Endothelial cell (in vitro differentiated cells): ENCODE measurements at places on chromosomes 4 and X.

GRCh38 chr4:185587427-185588161 lies 52.3 kb upstream of the PDLIM3 start:
- DNase-seq, result no peak

- DNase-seq, result no peak
These were observed 26.2 kb downstream of the JADE1 start for GRCh38 chr4:128835498-128836222.

GRCh38 chr4:167826281-167826680 lies 266.1 kb upstream of the ANXA10 start:
- no peak for DNase-seq

- DNase-seq, result no peak
These were observed 24.4 kb upstream of the PDZD4 start for GRCh38 chrX:153854702-153855101.

DNA sequence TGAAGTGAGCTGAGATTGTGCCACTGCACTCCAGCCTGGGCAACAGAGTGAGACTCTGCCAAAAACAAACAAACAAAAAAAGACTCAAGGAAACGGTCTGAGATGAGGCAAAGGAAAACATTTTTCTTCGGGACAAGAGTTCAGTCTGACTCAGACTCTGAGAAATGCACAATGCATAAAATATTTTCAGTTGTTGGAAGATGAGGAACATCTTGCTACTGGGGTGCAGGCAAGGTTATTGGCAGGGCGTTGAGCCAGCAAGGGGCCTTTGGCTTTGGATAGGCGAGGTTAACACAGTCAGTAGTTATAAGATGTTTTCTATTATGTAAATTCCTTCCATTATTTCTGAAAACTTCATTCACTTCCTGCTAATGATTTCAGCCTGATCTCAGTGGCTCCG lies 96.1 kb upstream of the VCX start:
- DNase-seq, result no peak

DNA sequence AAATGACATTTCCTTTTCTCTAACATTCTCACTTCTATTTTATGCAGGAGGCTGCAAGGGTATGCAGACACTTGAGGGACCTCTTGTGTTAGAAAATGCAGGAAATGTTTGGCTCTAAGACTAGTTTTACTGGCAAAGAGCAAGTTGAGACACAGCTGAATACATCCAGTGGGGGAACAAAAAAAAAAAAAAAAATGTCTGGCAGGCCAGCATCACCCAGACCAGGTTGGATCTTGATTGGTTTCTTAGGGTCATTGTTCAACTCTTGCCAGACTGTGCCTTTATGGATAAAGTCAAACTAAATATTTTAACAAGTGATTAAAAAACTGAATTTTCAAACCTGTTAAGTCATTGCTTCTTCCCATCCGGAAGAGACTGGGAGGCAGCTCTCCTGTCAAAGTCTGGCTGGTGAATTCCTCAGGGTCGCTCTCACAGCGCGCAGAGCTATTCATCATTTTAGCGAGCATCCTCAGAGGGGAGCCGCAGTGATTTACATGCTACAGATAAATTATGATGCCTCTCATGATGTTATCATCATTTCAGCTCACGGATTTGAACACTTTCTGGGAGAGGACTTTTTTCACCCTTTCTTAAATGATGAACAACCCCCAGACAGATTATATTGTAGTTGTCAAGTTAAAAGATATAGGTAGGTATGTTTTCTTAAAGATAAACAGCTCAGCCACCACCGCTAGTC lies 23.6 kb upstream of the PACRGL start:
- DNase-seq, result no peak

DNA sequence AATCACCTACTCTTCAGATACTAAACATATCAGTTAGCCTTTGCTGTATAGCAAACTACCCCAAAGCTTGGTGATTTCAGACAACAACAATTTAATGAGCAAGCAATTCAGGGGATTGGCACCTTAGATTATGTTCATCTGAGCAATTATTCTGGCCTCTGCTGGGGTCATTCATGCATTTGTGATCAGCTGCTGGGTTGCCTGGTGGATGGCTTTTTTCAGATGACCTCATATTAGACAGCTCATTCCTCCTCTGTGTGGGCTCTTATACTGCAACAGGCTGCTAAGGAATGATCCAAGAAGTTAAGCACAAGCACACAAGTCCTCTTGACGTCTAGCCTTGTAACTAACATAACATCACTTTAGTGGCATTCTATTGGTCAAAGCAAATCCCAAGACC lies 153.0 kb upstream of the PPP1R2C start:
- DNase-seq, result no peak

GRCh38 chr4:141486375-141486997 lies 149.9 kb upstream of the IL15 start:
- no peak for DNase-seq

- no peak for DNase-seq
These were observed 103.4 kb downstream of the MFAP3L start for GRCh38 chr4:169922632-169923276.

DNA sequence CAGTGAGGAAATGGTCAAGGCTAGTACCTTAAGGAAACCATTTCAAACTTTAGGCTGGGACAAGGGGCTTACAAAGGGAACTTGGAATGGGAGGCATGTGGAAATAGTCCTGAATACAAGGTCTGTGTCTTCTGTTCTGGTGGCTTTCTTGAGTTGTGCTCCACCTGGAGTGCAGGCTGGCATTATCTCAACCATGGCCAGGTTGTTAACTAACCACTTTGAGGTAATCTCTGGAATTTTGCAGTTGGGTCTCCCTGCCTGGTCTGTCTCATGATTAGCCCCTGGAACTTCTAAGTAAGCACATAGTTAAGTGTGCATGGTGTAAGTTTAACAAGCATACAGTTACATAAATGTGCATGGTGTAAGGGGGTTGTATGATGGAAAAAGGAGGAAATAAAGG lies 77.5 kb downstream of the PCDH18 start:
- DNase-seq, result no peak

DNA sequence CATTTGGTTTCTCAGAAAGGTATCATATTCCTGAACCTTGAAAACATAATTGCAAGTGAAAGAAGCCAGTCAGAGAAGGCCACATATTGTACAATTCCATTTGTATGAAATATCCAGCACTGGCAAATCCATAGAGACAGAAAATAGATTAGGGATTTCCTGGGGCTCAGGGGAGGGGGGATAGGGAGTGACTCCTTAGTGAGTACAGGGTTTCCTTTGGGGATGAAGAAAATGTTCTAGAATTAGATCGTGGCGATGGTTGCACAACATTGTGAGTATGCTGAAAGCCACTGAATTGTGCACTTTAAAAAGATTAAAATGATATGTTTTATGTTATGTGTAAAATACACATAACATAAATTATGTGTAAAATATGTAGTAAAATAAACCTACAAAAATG lies 10.3 kb downstream of the XPNPEP2 start:
- no peak for DNase-seq

DNA sequence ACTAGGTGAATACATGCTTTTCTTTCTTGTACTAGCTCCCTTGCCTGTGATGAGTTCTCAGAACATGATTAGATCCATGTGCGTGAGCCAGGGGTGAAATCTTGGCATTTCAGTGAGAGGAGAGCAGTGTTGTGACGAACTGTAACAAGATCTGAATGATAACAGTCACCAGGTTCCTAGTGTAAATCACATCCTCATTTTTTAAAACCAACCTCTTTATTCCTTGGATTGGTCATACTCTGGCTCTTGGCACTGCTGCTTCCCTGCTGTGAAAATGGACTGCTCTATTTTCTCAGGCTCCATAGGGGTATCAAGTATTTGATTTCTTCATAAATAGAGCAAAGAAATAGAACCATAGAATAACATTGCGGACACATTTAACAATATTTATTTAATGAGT lies 206.3 kb downstream of the SLC4A4 start:
- no peak for DNase-seq

DNA sequence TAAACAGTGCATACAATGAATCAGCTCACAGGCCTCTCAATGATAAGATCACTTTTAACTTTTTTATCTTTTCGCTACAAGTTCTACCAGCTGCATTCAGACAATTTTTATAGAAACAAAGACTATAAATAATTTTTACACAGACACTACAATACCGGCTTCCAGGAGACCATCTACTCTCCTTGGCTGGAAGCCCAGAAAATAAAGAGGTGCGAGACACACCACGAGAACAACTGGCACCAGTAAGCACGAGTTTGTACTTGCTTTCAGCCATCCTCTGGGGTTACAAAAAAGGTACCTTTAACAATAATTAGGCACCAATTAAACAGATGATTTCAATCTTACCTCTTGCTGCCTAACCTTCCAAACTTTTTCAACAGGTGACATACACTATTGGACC lies 11.2 kb upstream of the PRDX4 start:
- DNase-seq, result no peak

GRCh38 chr4:39892988-39893692 lies 84.6 kb downstream of the PDS5A start:
- DNase-seq, result no peak
